ENCODE measurements at places on chromosomes 7 and 10.

- DNase-seq, result no peak
Observed at GRCh38 chr7:21617916-21618390, 75.1 kb downstream of the DNAH11 start.

GRCh38 chr7:140619176-140619575, 21.4 kb downstream of the DENND2A start:
- DNase-seq, result no peak

DNA sequence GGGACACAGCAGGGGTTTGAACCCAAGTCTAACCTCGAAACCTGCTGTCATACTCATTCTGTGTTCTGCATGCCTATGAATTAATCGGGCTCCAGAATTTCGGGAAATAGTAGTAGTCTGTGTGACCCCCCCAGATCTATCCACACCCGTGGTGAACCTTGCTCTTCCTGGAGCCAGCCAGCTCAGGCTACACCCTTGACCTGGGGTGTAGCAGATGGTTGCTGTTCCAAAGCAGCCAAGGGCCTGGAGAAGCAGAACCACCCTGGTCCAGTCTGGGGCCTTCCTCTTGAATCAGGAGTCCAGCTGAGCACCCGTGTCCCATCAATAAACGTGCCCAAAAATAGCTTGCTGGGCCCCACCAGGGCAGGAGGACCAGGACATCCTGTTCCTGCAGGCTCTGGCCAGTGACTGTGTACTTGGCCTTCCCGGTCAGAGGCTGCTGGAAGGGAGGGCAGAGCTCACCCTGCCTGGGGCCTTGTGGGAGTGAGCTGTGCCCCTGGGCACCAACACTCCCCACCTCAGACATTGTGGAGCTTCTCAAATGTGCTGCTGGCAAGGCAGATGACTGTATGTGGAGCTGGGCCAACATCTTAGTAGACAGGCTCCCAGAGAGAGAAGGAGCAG, 101.2 kb upstream of the ZNF716 start:
- no peak for DNase-seq

GRCh38 chr7:150307904-150308303, 15.3 kb upstream of the LRRC61 start:
- no peak for DNase-seq

DNA sequence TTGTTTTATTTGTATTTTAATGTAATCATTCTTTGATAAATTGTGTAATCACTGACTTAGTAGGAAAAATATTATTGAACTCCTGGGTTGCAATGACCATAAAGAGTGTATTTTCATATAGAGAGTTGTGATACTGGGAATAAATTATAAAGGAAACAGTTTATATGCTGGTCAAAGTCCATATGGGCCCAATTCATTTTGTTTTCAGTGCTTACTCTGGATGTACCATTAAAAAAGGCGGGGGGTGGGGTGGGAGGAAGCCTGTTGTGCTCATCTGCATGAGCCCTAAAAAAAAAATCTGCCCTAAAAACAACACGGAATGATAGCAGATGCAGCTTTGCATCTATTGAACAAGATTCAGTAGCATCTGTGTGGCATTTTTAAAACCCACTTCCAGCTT, 114.2 kb downstream of the BTRC start:
- no peak for DNase-seq

GRCh38 chr7:191981-192649, at the start of gene FAM20C:
FAM20C (plus strand) TSS chr7:192571; CDS start chr7:193200, 629 bp downstream.
- DNase-seq, result peak; percentile 55

GRCh38 chr7:44188480-44189225, 586 bp downstream of the GCK start:
- no peak for DNase-seq

DNA sequence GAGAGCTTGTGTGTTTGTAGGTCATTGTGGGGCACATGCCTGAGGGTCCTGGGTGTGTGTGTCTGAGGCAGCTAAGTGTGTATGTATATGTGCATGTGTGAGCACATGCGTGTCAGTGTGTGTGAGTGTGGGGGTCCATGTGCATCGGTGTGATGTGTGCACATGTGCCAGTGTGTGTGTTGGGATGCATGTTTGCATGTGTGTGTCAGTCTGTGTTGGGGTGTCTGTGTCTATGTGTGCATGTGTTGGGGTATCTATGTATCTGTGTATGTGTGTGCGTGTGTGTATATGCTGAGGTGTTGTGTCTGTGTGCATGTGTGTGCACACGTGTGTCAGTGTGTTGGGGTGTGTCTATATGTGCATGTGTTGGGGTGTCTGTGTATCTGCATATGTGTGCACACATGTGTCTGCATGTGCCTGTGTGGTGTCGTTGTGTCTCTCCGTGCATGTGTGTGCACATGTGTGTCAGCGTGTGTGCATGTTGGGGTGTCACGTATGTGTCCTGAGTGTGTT, 33.3 kb downstream of the PWWP2B start:
- no peak for DNase-seq

All from SK-N-DZ (cell line).